Urinary bladder (tissue), 4 donors: ENCODE measurements at places on chromosomes 1 and 21. TPM values are rescaled to one million over a fixed set of nuclear protein-coding genes. Genes with fewer than 3 reads are reported as not detected.

The SPRR2A gene
- not detected for polyA plus RNA-seq

The FHAD1 gene
- polyA plus RNA-seq = 0.38 TPM

The IGSF5 gene
- polyA plus RNA-seq = 0.10 TPM

The AMY1B gene
- not detected for polyA plus RNA-seq

The CFHR5 gene
- polyA plus RNA-seq = 0.05 TPM

The CD53 gene
- 48.9 TPM for polyA plus RNA-seq

The AQP10 gene
- polyA plus RNA-seq = 0.05 TPM

The LRRC39 gene
- 0.51 TPM for polyA plus RNA-seq
